ENCODE measurements at places on chromosomes 2 and 18. TPM values are rescaled to one million over a fixed set of nuclear protein-coding genes. Genes with fewer than 3 reads are reported as not detected.
A peak's percentile ranks its signal among the peaks of the same experiment; 100 is the strongest.

Gene LBX2
- total RNA-seq, result 0.28 TPM

Gene STEAP3
- 0.16 TPM for total RNA-seq

Gene CNRIP1
- not detected for total RNA-seq

Gene SPDYA
- total RNA-seq, result 0.93 TPM

Gene MC4R
- total RNA-seq, result not detected

Gene RASGRP3
- total RNA-seq, result 3.9 TPM

Gene CCDC178
- not detected for total RNA-seq

Gene ACVR1
- 23.0 TPM for total RNA-seq

DNA sequence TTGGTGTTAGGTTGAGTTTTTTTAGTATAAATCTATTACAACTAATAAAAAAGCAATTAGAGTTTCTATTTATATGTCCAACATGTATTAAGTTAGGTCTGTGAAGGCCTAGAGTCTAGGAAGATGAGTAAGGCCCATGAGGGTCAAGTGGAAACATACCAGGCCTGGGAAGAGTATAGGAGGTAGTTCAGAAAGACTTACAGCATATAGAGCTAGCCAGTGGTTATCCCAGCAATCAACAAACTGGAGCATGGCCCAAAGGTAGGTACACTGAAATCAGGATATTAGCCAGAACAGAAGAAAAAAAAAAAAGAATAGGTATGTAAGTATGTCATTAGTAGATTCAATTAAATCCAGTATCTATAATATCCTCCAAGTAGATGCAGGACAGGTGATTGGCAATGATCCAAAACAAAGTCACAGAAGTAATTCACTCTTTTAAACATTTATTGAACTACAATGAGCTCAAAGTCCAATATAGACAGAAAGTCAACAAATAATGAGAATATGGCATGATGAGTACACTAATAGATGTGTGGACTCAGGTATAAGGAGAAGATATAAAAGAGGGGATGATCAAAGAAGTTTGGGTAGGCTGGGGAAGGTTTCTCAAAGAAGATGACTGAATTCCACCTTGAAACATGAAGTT lies 70.3 kb downstream of the IKZF2 start:
- no peak overlapping the region for H3K27ac ChIP-seq
- no peaks in the 10 kb centered on the region for H3K27me3 ChIP-seq
- H3K36me3 ChIP-seq, result no peaks in the 10 kb centered on the region
- no peak overlapping the region for H3K4me3 ChIP-seq

DNA sequence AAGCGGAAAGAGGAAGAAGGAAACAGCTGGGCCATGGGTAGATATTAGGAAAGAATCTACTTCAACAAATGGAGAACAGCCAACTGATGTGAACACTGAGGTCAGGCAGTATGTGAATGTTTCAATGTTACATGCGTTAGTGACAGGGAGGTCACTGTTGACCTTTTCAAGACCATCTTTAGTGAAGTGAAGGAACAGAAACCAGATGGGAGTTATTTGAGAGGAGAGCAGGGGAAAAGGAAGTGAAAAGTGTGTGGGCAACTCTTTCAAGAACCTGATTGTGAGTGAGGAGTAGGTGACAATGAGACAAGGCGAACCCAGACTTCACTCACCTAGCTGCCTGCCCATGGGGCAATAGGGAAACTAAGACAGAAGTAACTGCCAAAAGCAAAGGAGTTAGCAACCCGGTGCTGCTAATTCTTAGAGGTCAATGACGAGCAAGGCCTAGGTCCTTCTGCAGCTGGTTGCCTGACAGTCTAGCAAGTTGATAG lies 67.0 kb downstream of the SP3 start:
- H3K4me3 ChIP-seq, result no peak overlapping the region
- H3K27ac ChIP-seq, result peak overlapping the region; percentile 14
- peaks cover 24% of the 10 kb centered on the region for H3K4me1 ChIP-seq
- no peaks in the 10 kb centered on the region for H3K27me3 ChIP-seq
- H3K36me3 ChIP-seq, result peaks cover 6% of the 10 kb centered on the region
- peak; percentile 18 for DNase-seq

- peak overlapping the region; percentile 69 for H3K27ac ChIP-seq
- H3K36me3 ChIP-seq, result peaks cover 14% of the 10 kb centered on the region
- peak; percentile 25 for DNase-seq
- no peak overlapping the region for H3K4me3 ChIP-seq
Observed at GRCh38 chr2:186639939-186640338, 50.1 kb downstream of the ITGAV start.

DNA sequence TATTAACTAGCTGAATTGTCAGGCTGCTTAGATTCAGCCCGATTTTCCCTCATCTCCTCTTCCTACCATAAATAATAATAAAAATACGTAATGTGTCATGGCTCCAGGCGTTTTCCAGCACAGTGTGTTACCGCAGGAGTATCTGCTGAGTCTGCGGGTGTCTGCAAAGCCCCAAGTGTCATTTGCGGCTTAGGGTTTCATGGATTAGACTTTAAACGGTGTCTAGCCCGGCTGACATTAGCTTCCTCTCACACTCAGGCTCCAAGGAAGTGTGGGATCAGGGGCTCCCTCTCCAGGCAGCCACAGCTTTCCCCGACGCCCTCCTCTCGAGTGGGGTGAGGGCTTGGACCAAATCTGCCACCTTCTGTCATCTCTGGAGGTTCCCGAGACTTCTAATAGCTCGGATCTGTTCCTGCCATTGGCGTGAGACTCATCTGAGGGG lies 14.1 kb upstream of the HOXD1 start:
- no peak overlapping the region for H3K27ac ChIP-seq
- peaks cover 2% of the 10 kb centered on the region for H3K36me3 ChIP-seq
- peaks cover 25% of the 10 kb centered on the region for H3K4me1 ChIP-seq
- DNase-seq, result no peak
- no peak overlapping the region for H3K4me3 ChIP-seq

DNA sequence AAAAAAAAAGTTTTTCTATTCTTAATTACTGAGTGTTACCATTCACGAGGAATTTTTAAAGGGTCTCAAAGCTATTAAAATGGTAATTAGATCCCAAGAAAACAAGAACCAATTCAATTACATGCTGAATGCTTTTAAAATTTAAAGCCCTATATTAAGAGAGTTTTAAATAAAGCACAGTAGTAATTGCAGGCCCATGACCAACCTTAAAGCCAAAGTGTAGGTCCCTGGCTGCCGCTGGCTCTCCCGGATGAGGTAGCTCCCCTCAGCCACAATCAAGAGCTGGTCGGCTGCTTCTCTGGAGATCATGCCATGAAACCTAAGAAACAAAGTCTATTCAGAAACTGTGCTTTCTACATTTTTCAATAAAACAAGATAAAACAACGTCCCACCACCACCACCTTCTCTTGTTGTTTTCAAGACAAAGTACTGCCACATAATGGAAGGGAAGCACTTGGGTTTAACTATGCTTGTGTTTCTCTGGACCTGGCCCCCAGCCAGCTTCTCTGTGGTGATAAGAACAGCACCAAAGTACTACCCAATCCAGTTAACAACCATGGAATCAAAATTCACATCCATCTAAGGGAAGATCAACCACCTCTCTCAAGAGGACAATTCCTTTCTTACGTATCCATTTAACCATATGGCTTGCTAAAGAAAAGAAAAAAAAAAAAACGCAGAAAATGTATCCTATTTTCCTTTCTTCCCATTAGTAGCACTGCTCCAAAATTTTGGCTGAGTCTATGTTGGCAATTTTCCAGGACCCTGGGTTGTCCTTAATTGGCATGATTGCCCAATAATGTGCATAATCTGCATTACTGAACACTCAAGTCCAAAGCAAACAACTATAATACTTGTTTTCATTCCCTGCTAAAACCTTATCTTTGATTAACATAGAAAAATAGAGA lies 90.1 kb downstream of the CHN1 start:
- H3K27ac ChIP-seq, result no peak overlapping the region
- H3K36me3 ChIP-seq, result no peaks in the 10 kb centered on the region
- no peak overlapping the region for H3K4me3 ChIP-seq
- no peaks in the 10 kb centered on the region for H3K27me3 ChIP-seq
- H3K4me1 ChIP-seq, result no peaks in the 10 kb centered on the region

GRCh38 chr18:28357766-28358401 lies 181.0 kb upstream of the CDH2 start:
- no peak overlapping the region for H3K4me3 ChIP-seq
- H3K4me1 ChIP-seq, result no peaks in the 10 kb centered on the region
- DNase-seq, result no peak
- no peaks in the 10 kb centered on the region for H3K36me3 ChIP-seq
- no peaks in the 10 kb centered on the region for H3K27me3 ChIP-seq
- H3K27ac ChIP-seq, result no peak overlapping the region

DNA sequence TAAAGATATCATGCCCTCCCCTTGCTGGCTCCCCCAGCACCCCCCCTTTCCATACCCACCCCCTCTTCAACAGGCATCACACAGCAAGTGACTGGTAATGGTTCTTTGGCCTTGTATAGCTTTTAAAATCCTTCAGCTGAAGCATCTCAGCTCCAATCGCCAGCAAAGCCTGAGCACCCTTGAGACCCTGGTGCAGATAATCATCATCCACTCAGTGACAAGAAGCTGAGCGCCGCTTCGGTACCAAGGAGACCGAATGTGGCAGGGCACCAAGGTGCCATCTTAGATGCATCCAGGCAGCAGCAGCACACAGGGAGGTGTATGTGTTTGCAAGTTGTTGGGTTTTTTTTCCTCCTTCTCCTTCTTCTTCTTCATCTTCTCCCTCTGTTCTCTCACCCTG lies 232.7 kb downstream of the BCL11A start:
- no peak for DNase-seq
- H3K27me3 ChIP-seq, result no peaks in the 10 kb centered on the region
- H3K4me1 ChIP-seq, result no peaks in the 10 kb centered on the region
- H3K27ac ChIP-seq, result no peak overlapping the region
- H3K4me3 ChIP-seq, result no peak overlapping the region
- H3K36me3 ChIP-seq, result no peaks in the 10 kb centered on the region

DNA sequence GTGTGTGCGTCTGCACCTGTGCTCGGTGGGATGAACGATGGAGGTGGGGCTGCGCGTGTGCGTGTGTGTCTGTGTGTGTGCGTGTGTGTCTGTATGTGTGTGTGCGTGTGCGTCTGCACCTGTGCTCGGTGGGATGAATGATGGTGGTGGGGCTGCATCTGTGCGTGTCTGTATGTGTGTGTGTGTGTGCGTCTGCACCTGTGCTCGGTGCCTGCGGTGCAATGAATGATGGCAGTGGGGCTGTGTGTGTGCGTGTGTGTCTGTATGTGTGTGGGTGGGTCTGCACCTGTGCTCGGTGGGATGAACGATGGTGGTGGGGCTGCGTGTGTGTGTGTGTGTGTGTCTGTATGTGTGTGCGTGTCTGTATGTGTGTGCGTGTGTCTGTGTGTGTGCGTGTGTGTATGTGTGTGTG lies 48.5 kb upstream of the CTDP1 start:
- peaks cover 4% of the 10 kb centered on the region for H3K4me1 ChIP-seq
- no peak for DNase-seq
- no peak overlapping the region for H3K27ac ChIP-seq
- no peak overlapping the region for H3K4me3 ChIP-seq
- H3K36me3 ChIP-seq, result no peaks in the 10 kb centered on the region

GRCh38 chr2:157880927-157881326 lies 4.8 kb upstream of the ACVR1 start:
- H3K36me3 ChIP-seq, result peaks cover 4% of the 10 kb centered on the region
- no peak overlapping the region for H3K27ac ChIP-seq
- no peak for DNase-seq
- H3K4me1 ChIP-seq, result peaks cover 18% of the 10 kb centered on the region

- DNase-seq, result no peak
- H3K4me1 ChIP-seq, result peaks cover 4% of the 10 kb centered on the region
- no peak overlapping the region for H3K4me3 ChIP-seq
- H3K36me3 ChIP-seq, result no peaks in the 10 kb centered on the region
- no peaks in the 10 kb centered on the region for H3K27me3 ChIP-seq
Observed at GRCh38 chr18:62852851-62853250, 137.5 kb downstream of the PHLPP1 start.

GRCh38 chr2:69975136-69975852 lies 13.9 kb upstream of the ASPRV1 start:
- H3K27ac ChIP-seq, result no peak overlapping the region
- no peaks in the 10 kb centered on the region for H3K36me3 ChIP-seq
- H3K27me3 ChIP-seq, result no peaks in the 10 kb centered on the region
- no peak for DNase-seq

GRCh38 chr18:72822202-72822601 lies 45.6 kb downstream of the NETO1 start:
- H3K4me1 ChIP-seq, result no peaks in the 10 kb centered on the region
- H3K27ac ChIP-seq, result no peak overlapping the region
- H3K4me3 ChIP-seq, result no peak overlapping the region
- DNase-seq, result no peak
- no peaks in the 10 kb centered on the region for H3K27me3 ChIP-seq

All from activated CD4-positive, alpha-beta T cell treated with anti-CD3 and anti-CD28 coated beads for 36 hours (primary cell).